ENCODE measurements at places on chromosomes 4 and X.
A peak's percentile ranks its signal among the peaks of the same experiment; 100 is the strongest.

- peak; percentile 15 for DNase-seq
Observed at GRCh38 chrX:71636438-71637252, 18.3 kb upstream of the CXCR3 start.

GRCh38 chr4:173398220-173398619 lies 696 bp downstream of the SCRG1 start:
- DNase-seq: no peak

DNA sequence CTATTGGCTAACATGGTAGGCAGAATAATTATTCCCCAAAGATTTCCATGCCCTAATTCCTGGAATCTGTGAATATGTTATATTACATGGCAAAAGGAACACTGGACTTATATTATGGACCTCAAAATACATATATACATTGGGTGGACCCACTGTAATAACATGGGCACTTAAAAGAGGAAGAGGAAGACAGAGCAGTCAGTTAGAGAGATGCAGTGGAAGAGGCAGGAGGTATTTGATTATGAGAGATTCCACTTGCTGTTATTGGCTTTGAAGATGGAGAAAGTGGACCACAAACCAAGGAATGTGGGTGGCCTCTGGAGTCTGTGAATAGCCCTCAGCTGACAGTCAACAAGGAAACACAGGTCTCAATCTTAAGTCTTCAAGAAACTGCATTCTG lies 14.0 kb upstream of the ART3 start:
- DNase-seq: no peak

GRCh38 chr4:16659694-16660093 lies 238.8 kb downstream of the LDB2 start:
- DNase-seq: no peak

DNA sequence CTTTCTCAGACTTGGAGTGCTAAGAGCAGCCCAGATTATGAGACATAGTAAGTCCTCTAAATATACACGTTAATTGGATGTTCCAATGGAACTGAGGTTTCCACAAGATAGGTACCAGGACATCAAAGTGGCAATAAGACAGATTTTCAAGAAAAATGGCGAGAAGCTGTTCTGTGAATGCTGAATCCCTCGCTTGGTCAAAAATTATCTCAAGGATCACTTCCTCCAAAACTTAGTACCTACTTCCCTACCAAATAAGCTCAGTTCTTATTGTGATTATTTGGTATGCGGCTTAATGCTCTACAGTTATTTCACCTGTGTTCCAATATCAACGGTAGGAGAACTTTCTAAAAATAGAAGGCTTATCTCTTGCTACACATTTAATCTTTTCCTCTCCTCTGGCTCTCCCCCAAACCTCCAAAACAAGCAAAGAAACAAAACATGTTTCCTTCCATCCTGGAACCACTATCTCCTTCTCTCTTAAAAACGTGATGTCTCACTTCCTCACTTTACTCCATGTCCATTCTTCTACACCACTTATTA lies 14.7 kb downstream of the PDGFC start:
- DNase-seq: no peak

DNA sequence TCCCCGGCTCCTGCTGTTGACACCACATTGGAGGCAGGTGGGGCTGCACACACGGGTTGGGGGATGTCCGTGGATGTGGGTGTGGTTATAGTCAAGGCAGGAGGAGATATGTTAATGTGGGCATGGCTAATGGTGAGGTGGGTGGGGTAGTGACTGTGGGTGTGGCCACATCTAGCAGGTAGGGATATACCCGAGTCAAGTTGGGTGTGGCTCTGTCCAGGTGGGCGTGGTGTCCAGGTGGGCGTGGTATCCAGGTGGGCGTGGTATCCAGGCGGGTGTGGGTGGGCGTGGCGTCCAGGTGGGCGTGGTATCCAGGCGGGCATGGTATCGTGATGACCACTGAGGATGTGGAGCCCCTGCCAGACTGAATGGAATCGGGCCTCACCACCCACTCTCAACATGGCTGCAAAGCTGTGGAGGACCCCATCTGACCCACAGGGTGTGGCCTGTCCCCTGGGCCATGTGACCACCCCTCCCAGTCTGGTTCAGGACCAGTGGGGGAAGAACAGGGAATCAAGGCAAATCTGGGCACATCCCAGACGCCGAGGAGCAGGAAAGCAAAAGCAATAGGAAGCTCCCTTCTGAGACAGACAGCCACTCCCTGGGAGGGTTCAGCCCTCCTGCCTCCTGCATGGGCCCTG lies 21.0 kb downstream of the MAN2B2 start:
- no peak for DNase-seq

GRCh38 chrX:18031726-18032375 lies 170.8 kb upstream of the RAI2 start:
- DNase-seq: no peak

GRCh38 chr4:178917756-178918155 lies 1475.5 kb upstream of the AGA start:
- DNase-seq: no peak

DNA sequence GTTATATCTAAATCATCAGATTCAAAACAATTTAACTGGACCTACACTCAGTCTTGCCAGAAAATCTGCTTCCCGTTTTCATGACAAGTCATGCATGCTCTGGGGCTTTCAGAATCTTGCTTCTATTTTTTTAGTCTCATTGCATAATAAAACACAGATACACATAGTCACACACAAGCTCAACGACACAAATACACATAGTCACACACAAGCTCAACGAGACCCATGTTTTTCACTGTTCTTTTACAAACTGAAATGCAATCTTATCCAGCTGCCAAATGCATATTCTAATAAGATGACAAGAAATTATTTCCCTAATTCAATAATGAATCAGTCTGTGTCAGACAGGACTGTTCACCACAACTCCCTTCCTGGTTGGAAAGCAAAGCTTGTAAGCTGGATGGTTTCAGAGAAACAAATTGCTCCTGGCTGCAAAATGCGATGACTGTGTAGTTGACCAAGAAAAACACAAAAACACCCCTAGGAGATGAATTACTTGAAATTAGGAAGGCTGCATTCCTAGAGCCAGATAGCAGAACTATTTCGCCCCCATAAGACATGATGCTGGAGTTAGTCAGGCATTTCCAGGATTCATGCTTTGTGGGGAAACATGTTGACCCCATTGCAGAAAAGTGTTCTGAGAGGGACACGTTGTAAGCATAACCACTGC lies 208.7 kb downstream of the CHIC2 start:
- DNase-seq: no peak

GRCh38 chr4:33334416-33334815 lies 2614.2 kb downstream of the PCDH7 start:
- DNase-seq: no peak

DNA sequence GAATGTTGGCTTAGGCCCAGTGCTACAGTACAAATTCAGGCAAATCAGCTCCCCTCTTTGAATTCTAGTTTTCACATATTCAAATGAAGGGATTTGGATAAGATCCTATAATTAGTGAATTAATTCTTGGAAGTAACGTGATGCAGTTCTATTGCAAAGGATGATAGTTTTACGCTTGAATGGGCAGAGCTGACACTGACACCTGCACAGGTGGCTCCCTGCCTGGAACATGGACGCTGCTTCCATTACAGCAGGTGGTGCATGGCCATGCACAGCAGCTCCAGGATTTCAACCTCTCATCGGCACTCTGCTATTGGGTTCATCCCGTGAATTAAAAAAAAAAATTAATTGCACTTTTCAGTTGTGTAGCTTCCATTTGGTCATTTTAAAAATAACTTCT lies 28.4 kb upstream of the RPS6KA6 start:
- DNase-seq: no peak

DNA sequence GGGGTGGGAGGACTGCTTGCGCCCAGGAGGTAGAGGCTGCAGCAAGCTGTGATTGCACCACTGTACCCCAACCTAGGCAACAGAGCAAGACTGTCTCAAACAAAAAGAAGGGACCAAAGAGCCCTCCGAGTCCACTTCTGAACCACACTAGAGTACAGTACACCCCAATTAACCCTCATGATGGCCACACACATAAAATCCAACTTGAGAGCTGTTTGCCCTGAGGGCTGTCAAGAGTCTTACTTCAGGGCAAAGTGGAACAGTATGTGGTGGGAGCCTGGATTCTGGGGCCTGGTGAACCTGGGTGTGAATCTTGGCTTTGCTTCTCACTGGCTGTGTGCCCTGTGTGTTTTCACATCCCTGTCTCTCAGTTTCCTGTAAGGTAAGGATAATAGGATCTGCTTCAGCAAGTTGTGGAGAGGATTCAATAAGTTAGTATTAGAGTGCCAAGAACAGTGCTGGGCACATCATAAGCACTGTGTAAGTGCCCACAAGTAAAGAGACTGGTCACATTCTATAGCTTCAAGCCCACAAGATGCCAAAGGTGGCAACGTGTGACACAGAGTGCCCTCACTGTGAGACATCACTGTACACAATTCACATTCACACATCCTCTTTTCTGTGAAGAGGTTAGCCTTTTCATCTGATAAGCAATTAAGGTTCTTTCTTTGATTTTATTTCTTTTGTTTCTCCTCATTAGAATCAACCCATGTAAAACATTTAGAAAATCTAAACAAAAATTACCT lies 52.1 kb downstream of the LEF1 start:
- DNase-seq: no peak

DNA sequence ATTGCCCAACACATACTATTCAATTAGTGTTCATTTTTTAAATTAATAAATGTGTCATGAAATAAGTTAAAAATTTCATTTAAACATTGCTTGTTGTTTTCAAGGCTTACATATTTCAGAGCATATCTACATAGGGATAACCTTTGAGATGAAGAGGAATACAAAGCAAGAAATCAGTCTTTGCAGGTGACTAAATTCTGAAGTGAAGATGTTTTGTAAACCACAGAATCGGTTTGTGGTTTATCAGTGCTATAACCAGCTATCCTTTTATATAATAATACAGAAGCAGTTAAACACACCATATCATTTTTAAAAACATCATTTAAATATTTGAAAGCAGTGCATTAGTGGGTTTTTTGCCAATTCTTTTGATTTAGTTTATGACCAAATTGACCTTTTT lies 26.9 kb downstream of the FAM241A start:
- DNase-seq: no peak

DNA sequence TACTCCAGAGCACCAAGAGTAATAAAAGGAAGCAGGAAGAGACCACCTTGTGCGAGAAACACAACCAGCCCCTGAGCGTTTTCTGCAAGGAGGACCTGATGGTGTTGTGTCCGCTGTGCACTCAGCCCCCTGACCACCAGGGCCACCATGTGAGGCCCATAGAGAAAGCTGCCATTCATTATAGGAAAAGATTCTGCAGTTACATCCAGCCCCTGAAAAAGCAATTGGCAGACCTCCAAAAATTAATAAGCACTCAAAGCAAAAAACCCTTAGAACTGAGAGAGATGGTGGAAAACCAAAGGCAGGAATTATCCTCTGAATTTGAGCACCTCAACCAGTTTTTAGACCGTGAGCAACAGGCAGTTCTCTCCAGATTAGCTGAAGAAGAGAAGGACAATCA lies 5.7 kb downstream of the TRIM75 start:
- no peak for DNase-seq

DNA sequence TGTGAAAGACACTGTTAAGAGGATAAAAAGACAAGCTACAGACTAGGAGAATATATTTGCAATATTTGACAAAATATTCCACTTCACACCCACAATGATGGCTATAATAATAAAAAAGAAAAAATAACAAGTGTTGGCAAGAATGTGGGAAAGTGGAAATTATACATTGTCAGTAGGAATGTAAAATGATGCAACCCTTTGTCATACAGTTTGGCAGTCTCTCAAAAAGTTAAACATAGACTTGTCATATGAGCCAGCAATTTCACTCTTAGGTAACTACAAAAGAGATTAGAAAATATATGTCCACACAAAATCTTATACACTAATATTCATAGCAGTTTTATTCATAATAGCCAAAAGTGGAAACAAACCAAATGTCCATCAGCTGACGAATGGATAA lies 5.2 kb upstream of the RADX start:
- DNase-seq: no peak

DNA sequence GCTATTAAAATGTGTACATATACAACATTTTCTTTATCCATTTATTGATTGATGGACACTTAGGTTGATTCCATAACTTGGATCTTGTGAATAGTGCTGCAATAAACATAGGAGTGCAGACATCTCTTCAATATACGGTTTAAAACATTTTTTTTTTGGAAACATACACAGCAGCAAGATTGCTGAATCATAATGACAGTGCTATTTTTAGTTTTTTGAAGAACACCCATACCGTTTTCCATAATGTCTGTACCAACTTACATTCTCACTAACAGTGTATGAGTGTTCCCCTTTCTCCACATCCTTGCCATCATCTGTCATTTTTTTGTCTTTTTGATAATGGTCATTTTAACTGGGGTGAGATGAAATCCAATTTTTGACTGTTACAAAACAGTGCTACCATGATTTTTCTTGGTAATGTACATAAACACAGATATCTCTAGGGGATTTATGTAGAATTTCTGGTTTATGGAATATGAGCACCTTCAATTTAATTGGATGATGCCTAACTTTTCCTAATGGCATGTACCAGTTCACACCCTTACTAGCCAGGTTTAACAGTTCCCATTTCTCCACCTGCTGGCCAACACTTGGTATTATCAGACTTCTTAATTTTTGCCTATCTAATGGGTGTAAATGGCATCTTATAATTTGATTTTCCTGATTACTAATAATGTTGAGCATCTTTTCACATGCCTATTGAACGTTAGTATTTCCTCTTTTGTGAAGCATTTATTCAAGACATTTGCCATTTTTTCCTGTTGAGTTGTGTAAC lies 21.0 kb upstream of the TMSB15B start:
- no peak for DNase-seq

- DNase-seq: no peak
Observed at GRCh38 chrX:39896951-39897740, 200.6 kb downstream of the BCOR start.

- DNase-seq: no peak
Observed at GRCh38 chrX:3791449-3791848, 78.0 kb upstream of the PRKX start.

- no peak for DNase-seq
Observed at GRCh38 chr4:22672519-22672918, 20.2 kb upstream of the GBA3 start.

DNA sequence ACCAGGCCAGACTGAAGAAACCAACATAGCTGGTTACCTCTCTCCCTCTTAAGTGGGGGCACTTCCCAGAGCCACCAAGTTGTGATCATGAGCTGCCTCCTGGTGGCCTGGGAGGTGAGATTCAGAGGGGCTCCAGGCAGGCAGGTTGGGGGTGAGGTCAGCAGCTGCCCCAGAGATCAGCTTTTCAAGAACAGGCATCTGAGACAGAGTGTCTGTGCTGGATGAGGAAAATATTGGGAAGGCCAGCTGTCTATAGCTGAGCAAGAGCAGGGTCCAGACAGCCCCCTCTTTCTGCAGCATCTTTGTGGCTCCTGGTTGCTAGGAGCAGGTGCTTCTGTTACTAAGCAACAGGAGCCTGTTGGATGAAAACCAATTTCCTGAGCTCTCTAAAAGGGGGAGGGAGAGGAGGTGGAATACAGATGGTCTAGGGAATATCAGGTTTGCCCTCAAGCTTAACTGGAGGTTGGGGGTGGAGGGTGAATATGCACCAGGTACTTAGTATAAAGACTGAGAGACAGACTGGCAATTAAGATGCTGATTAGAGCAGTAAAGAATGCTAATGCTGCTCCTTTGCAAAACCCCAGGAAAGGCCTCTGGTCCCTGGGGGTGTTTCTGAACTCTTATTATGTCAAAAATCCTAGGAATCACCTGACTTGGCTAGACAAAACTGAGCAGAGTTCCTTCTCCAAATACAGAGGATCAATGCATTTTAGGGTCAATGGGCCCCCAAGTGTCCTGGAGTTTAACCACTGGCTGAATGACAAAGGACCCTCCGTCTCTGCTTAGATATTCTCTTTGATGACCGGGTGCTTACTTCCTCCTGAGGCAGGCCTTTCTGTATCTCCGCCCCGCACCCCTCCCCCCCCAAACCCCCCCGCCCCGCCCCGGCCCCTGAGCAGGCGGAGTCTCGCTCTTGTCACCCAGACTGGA lies 21.4 kb downstream of the ZCCHC13 start:
- DNase-seq: no peak

All from sciatic nerve (tissue), 2 donors.